ENCODE measurements at places on chromosomes 4 and X.
A peak's percentile ranks its signal among the peaks of the same experiment; 100 is the strongest.

- no peak for DNase-seq
Observed at GRCh38 chr4:185721190-185722028, 90.6 kb downstream of the SORBS2 start.

GRCh38 chr4:110164856-110165255 lies 33.6 kb downstream of the ELOVL6 start:
- DNase-seq: no peak

DNA sequence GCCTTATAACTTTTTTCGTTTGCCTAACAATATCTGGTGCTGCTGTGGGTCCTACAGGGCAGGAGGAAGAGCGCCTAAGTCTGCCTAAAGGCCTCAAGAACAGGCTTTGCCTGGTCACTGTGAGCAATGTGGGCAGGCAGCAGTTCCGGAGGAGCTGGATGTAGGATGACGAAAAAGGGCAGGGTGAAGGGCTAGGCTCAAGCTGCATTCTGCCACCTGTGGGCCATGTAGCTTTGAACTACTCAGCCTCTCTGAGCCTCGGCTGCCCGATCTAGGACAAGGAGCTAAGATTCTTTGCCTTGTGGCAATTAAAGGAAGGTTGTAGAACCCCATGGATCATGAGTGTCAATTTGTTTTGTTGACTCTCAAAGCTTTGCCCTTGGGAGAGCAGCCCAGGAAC lies 57.1 kb upstream of the MAMLD1 start:
- no peak for DNase-seq

DNA sequence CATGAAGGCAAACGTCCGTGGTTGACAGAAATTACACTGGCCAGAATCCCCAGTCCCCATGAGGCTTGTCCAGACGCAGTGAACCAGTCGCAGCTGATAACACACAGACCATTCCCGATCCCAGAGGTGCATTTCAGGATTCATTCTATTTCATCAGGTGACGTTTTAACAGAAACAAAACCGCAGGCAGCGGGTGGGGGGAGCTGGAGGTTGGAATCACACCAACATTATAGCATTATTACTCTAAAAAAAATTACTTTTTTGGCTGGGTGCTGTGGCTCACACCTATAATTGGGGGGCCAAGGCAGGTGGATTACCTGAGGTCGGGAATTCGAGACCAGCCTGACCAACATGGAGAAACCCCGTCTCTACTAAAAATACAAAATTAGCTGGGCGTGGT lies 25.2 kb downstream of the NOP14 start:
- peak; percentile 21 for DNase-seq

DNA sequence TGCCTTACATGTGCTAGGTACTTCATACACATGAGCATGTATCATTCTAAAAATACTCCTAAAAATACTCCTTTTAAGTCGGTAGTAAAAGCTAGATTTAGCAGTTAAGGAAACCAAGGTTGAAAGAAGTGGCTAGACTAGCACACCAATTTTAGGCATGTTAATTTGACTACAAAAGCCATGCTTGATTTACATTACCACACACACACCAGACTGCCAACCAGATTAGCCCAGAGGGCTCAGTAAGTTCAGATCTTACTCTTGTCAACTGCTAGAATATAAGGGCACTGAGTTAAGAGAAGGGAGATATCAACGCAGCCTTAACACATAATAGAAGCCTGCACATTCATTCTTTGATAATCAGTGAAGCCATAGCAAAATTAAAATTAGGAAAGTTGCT lies 117.9 kb downstream of the MID1IP1 start:
- DNase-seq: no peak

DNA sequence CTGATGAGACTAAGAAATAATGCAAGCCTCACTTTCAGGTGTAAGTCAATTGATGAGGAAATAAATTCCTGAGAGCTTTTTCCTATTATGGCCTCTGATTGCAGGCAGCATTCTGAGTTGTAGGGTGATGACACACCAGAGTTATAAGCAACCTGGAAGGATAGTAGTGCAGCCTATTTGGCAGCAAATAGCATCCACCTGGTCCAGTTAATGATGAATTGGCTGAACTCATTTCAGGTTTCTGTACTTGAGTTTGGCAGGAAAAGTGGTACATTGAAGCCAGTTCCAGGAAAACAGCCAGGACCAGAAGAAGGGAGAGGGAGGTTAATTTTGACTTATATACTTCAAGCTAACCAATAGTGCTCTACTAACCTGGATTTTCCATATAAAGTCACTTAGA lies 316.8 kb downstream of the NAF1 start:
- no peak for DNase-seq

GRCh38 chr4:150286656-150287055 lies 208.4 kb downstream of the DCLK2 start:
- DNase-seq: no peak

- DNase-seq: no peak
Observed at GRCh38 chr4:36394352-36394903, 113.0 kb downstream of the DTHD1 start.

GRCh38 chr4:7154351-7154981 lies 37.9 kb upstream of the SORCS2 start:
- DNase-seq: no peak

DNA sequence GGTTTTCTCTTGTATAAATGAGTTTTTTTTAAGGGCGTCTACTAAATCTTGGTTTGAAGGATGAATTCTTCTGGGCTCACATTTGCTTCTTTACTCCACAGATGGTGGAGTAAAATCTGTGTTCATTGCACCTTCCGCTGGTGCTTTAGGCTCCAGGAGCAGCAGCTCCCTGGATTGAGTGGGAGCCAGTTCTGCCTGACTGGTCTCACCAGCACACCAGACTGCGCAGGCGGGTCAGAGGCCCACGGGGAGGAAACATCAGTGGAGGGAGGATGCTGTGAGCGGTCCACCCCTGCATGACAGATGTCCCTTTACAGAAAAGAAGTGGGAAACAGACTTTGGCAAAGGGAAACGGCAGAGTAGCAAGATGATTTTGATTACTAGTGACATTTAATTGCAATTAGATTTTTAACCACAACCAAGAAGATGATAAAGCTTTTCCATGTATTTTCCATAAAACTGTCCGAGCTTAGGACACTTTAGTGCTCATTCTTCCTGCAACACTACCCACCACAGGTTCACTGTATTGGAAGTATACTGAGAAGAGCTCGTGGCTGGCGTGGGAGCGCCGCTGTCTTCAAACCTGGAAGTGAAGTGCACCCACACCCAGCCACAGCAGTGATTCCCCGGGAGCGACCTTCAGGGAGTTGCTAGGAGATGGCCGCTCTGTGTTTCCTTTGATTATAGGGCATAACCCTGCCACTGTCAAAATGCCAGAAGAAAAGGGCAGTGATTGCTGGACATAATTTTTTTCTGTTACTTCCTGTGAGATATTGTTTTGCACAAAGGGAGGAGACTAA lies 95.2 kb downstream of the SORBS2 start:
- no peak for DNase-seq

- no peak for DNase-seq
Observed at GRCh38 chr4:59570860-59571476, 1629.2 kb upstream of the ADGRL3 start.

Measured in heart left ventricle (tissue), 16 donors.